ENCODE measurements at places on chromosomes 1 and 21.

DNA sequence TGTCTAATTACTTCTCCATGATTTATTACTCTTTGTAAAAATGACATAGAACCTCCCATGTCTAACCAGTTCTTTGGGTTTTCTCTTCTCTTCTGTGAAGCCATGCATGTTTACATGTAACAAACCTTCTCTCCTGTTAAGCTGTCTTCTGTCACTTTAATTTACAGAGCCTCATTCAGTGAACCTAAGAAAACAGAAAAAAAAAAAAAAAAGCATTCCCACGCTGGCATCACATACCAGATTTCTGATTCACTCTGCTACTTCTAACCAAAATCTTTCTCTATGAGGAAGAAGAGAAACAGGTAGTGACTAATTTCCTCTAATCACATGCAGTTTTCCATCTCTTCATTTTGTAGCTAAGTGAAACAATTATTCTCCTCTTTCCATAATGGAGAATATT, 141.4 kb upstream of the CXADR start:
- peak; percentile 64 for DNase-seq

GRCh38 chr1:47515164-47515789, 77.4 kb downstream of the FOXD2 start:
- DNase-seq: no peak

- no peak for DNase-seq
Measured at GRCh38 chr1:50973255-50973654, 3.2 kb downstream of the CDKN2C start.

DNA sequence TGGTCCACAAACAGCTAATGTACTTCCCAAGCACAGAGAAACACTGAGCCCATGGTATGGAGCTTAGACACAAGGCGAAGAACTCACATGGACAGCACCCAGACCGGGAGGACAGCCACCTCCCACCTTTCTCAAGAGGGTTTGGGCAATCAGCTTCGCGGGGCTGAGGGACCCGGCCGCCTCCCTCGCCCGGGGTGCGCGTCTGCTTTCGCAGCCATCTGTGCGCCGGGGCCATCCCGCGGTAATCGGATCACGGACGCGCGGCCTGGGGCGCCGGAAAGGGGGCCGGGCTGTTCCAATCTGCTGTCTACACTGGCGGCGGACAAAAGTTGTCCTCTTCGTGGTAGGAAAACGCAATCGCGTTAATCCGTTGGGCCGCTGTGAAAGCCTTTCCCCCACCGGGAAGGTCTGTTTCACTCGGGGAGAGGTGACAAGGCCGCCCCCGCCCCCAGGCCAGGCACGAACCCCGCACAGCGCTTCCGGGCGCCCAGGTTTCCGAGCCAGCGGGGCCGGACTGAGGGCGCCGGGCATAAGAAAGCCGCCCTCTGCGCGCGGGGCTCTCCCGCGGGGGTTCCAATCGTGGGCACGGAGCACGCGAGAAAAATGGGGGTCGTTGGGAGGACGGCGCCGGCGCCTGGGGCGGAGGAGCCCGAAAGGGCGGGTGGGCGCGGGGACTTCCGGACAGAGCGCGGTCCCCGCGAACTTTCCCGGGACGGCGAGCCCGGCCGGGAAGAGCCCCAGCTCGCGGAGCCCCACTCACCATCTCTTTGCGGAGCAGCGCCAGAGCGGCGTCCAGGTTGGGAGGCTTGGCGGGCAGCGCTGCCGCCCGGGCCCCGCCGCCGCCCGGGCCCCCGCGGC, 664 bp downstream of the FAM89A start:
- DNase-seq: peak; percentile 79

- peak; percentile 12 for DNase-seq
Measured at GRCh38 chr1:22216210-22216883, 73.5 kb upstream of the WNT4 start.

- no peak for DNase-seq
Measured at GRCh38 chr21:33244082-33244778, 14.5 kb downstream of the IFNAR2 start.
